ENCODE measurements at places on chromosomes 7 and 10.

DNA sequence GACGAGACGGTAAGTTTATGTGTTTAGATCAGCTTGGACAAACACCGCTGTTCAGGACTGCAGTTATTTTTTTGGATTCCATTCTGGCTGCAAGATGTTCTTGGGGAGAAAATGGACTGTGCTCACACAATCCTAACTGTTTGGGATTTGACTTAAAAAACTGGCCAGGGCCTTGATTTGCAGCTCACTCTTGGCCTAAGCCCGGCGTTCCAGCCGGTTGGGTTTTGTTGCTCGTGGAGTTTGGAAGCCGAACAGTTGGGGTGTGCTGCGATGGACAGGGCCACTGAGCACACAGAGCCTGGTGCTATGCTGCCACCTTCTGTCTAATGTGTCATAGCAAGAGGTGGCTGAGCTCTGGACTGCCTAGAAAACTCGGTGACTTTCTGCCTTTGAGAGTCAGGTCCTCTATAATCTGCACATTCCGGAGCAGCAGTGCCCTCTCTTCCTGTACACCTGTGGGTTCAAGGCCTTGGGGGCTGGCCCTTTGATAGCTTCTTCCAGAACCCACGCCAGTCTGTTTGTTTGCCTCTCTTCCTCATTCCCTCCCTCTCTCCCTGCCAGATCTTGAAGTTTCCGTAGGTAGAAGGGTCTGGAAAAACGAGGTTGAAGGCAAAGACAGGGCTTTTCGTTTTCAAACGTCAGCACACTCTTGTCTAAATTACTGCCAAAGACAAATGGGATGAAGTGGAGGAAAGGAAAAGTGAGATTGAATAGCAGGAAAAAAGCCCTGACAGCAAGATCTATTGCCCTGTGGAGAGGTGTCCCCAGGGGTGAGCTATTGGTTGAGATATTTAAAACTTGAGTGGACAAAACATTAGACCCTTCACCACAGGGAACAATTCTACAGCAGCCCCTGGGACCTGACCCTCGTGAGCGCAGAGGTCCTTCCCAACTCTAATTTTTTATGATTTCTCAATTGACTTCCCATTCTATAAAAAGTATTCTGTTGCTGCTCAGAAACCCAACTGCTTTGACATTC lies 167.5 kb upstream of the HABP2 start:
- DNase-seq = peak; percentile 87

DNA sequence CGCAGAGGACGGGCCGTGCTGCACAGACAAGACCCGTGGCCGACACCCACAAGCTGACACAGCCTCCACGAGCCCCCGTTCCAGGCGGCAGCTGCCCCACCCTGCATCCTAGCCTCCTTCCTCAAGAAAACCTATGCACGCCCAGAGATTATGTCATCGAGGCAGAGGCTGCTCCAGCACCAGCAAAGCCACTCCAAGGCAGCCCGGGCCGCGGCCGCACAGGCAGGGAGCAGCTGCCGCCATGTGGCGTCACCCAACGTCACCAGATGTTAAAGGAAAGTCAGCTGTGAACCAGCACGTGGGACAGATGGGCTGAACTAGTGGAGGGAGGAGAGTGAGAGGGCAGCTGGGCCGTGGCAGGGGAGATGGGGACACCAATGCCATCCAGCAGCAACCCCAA lies 59.8 kb downstream of the STK32C start:
- no peak for DNase-seq

GRCh38 chr10:106997721-106998120 lies 166.8 kb downstream of the SORCS1 start:
- DNase-seq = no peak

GRCh38 chr7:24660546-24660945 lies 87.3 kb downstream of the PALS2 start:
- DNase-seq = no peak

- no peak for DNase-seq
Observed at GRCh38 chr7:80184693-80185092, 50.1 kb downstream of the GNAI1 start.

DNA sequence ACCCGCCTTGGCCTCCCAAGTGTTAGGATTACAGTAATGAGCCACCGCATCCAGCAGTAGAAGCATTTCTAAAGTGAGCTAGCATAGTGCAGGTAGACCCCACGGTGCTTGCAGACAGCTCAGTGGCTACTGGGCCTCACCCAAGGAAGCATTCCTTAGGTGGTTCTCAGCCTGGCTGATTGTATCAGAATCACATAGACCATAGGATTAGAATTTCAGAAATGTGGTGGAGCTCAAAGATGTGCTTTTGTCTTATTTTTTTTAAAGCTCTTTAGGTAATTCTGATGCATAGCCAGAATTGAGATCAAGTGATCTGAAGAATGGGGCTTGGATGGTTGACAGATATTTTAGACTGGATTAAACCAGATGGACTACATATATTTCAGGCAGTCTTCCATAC lies 10.9 kb downstream of the ANLN start:
- DNase-seq = no peak

DNA sequence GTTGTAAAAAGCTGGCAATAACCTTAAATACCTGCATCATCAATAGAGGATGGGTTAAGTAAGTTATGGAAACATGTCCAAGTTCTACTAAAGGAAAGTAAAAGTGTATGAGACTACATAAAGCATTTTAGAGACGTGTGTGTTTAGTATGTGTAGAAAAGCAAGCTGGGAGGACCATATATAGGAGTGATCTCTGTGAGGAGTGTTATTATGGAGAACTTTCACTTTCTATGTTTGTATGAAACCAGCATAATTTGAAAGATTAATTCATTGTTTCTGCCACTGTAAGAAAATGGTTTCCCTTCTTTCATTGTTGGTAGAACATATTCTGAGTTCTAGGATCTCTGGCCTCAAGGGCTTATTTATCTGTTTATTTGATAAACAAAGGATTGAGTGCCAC lies 19.2 kb upstream of the PDLIM1 start:
- DNase-seq = no peak

DNA sequence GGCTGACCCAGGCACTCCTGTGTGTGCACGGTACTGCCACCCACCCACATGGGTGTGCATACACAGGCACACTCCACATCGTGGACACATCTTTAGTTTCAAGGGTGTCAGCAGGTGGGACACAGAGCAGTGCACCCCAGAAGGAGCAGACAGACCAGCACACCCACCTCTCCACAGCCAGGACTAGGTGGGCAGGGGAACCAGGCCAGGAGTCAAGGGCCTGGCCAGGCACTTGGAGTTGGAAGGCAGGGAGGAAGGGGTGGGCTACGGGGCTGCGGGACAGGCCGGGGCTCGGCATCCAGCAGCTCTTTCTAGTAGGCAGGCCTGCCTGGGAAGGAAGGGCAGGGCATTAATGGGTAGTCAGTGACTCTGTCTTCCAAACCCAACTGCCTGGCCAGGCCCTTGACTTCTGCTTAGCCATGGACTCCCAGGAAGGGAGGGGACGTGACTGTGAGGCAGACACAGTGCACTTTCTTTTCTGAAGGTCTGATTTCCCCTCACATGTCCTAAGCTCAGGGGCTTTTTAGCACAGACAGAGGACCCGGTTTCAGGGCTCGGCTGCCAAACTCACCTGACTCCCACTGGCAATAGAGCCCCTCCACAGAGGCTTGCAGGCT lies 14.6 kb downstream of the RASGEF1A start:
- peak; percentile 1 for DNase-seq

DNA sequence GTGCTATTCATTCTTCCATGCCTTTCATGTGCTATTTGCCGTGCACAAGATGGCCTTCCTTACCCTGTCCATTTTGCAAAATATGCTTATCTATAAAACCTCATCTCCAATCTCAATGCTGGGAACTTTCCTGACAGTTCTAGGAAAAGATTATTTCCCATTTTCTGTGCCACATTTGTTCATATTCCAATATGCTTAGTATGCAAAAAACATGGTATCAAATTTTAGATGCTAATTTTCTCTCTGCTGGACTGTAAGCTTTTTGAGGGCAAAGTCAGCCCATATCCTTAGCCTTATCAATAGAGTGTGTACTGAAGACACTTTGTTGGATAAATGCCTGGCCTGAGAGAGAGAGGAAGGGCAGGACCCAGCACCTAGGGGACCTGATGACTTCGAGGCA lies 39.4 kb downstream of the MGAM2 start:
- DNase-seq = no peak

DNA sequence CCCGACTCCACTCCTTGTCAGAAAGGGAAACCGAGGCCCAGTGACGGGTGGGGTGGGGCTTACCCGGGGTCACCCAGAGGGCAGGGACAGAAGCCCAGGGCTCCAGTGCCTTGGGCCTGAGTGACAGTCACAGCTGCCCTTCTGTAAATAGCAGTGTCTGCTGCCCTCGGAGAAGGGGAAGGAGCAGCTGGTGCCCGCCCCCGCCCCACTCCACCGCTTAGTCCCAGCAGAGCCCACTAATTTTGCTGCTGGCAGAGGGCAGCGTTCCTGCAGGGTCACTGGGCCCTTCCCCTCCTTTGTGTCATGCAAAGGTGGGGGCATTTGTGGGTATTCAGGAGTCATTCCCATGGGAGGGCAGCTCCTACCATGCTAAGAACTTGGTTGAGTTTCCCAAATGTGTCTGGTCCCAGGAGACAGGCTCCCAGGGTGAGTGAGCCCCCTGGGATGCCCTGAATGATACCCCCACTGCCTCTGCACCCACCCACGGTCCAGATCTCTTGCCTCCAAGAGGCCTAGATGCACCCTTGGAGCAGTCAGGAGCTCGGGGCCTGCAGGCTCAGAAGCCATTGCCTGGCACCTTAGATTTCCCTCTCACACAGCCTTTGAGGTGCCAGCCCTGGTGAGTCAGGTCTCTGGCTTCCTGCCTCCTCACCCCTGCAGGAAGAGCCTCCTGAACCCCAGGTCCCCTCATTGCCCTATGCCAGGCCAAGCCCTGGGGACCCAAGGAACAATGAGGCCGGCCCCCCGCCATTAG lies 17.2 kb downstream of the SH2B2 start:
- DNase-seq = no peak

DNA sequence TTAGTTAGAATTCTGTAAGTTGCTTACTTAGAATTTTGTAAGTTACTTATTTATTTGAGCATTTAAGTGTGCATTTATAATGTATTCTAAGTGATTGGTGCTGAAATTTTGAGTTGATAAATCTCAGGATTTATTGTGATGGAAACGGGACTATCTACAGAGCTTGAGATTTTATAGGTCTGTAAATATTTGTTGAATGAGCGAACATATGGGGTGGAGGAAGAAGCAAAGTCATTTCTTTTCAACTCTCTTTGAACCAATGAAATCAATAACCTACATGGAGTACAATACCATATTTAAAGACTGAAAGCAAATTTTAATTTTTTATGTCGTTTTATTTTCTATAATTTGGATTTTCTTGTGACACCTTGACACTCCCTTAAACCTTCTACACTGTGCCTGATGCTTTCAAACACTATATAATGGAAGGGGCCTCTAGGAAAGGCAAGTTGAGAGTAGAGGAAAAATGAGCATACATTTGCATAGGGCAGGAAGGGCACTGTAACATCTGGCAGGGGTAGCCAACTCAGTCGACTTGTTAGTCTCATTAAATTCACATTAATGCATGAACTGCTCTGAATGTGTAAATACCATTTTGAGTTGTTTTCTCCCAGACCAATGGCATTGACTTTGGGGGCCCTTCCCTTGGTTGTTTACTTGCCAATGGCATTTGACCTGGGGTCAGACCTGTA lies 204.2 kb downstream of the DYNC1I1 start:
- no peak for DNase-seq

- DNase-seq = no peak
Observed at GRCh38 chr7:2821161-2821841, 22.8 kb downstream of the GNA12 start.

GRCh38 chr7:116259871-116260440 lies 49.6 kb downstream of the TES start:
- DNase-seq = no peak

GRCh38 chr10:108673741-108674140 lies 1249.6 kb downstream of the XPNPEP1 start:
- DNase-seq = no peak

GRCh38 chr10:534047-534566 lies 155.4 kb downstream of the DIP2C start:
- no peak for DNase-seq

DNA sequence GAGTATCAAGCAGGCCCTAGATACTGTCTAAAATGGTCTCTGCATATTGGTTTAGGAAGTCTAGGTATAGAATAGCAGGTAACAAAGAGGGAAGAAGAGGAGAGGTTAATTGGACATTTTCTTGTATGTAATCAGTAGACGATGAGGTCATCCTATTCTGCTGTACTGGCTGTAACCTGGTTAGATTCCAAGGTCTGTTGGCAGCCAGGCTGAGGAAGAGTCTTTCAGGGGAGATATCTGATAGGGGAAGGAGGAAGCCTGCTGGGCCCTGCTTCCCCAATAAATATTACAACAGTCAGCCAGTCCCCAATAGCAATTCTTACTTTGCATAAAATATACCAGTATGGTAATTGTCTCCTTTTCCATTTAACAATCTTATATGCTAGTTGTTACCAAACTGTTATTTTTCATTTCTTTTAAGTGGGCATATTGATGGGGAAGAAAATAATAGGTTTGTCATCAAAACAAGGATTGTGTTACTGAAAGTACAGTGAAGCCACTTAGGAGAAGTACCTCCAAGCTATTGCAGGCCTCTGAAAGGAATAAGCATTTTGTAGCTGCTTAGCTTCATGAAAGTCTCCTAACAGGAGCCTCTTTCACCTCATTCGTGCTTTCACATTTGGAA lies 186.4 kb downstream of the LRRC4 start:
- DNase-seq = peak; percentile 44

DNA sequence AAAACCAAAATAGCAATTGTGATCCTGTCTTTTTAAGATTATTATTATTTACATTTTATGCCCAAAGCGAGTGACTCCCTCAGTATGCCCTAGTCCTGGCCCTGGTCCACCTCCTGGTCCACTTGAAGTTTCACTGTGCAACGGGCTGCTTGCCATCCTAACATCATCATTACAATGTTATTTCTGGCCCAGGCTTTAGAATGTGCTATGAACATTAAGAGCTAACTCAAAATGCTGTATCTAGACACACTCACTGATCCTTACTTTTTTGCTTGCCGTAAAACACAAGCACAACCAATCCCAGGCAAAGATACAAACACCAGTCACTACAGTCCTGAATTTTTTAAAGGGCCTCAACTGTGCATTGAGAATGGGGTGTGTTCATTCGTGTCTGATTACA lies 38.4 kb downstream of the RHOBTB1 start:
- DNase-seq = no peak

DNA sequence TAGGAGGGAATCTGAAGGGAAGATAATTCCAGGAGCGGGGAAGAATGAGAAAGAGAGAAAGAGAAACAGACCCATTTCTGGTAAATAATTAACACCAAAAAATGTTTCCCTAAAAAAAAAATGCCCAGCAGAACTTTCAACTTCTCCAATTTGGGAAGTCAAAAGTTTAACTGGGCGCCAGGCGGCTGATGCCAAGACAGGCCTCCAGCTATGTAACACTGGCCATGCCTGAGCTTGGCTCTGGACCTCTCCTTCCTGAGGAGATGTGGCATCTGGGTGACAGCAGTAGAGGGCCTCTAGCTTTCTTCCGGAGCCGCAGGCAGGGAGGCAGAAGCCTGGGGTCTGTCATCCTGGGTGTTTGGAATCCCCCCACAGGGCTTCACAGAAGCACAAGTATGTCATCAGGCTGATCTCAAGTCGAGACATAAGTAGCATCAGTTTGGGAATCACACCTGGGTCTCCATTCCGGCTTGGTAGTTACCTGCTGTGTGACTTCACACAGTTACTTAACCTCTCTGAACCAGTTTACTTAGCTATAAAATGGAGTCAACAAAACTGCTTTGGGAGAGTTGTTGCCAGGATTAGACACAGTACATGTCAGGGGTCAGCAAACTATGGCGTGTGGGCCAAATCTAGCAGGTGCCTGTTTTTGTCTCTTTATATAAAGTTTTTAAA lies 50.5 kb upstream of the TCF7L2 start:
- no peak for DNase-seq

Measured in ovary (tissue), 10 donors.